HEK293T (cell line): ENCODE measurements at places on chromosomes 2 and 18.

DNA sequence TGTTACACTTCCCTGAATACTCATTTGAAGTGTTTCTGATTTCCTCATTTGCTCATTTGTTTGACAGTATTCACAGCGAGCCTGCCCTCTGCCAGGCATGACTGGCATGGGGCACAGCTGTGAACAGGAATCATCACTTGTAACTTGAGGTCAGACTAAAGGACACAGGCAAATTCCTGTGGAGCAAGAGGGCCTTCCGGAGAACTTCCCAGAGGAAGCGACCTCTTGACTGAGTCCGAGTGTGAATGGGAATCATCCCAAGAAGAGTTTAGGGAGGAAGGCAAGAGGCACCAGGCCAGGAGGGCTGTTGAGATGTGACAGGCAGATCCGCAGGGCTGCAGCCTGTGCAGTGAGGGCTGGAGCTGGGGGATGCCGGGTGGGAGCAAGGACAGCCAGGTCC is 45.4 kb downstream of the LIMS1 start:
- DNase-seq = no peak

- DNase-seq = no peak
These were observed 83.7 kb downstream of the SP3 start for GRCh38 chr2:173881461-173881860.

DNA sequence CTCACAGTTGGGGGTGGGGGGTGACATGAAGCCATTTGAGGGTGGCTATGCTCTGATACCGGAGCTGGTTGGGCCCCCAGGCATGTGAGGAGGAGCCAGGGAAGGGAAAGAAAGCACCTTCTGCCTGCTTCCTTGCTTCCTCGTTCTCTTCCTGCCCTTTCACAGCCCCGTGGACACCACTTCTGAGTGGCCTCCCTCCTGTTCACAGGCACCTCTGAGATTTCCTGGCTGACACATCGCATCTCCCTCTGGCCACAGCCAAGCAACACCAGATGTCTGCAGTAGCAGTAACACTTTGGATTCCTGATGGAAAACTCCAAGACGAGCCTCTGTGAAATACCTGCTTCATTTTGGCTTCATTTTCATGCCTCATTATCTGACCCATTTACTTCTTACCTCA is 64.7 kb upstream of the ST3GAL5 start:
- DNase-seq = no peak

DNA sequence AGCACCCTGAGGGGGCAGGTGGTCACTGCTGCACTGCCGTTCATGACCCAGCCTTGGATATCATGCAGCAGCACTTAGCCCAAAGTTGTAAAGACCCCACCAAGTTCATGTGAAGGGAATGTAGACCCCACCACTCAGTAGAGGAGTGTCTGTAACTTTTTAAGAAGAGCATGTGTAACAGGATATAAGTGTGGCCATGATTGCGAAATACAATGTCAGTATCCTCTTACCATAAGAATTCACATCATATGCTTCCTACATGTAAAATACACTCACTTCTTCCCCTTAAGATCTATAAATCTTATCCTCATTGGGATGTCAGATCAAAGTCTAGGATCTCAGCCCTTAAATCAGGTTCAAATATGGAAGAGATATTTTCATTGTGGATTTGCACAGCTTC is 276.9 kb downstream of the PTPRM start:
- no peak for DNase-seq

DNA sequence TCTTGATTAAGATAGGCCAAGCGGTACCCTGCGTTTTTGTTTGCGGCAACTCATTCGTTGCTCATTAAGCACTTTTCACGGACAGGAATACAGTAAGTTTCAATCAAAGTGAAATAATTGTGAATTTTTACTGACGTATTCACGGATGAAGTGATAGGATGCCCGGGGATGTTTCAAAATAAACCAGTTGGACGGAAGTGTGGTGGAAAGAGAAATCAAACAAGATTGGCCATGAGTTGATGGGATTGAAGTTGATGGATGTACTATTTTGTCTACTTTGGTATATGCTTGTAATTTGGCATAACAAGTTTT is 481 bp downstream of the TMEM177 start:
- DNase-seq = no peak

DNA sequence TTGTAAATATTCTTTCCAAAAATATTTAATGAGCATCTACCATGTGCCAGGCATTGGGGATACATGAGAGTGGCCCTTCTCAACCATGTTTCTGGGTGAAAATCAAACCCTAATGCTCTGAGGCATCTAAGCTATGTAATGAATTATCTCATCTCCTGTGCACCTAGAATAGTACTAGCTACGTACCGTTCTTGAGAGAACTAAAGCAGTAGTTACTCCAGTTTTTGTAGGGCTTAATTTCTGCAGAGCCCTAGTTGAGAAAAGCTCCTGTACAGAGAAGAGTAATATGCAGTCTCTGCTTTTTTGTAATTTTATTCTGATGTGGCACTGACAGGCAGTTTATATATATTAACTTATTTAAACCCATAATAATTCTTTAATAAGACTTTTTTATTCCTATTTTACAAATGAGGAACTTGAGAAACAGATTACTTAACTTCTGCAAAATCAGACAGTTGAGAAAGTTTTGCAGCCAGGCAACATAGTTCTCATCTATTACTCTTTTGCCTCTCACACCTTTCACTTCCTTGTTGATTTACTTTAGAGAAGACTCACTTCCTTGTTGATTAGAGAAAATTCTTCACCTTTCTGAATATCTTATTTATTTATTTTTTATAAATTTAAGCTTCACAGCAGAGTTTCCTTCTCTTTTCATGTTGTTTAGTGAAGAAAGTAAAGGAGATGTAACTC is 3.1 kb downstream of the SPOPL start:
- no peak for DNase-seq

GRCh38 chr2:161847910-161848309 is 223.7 kb downstream of the SLC4A10 start:
- DNase-seq = no peak

GRCh38 chr18:75478996-75479880 is 51.7 kb upstream of the SMIM21 start:
- peak; percentile 32 for DNase-seq

- DNase-seq = peak; percentile 87
These were observed 3.8 kb downstream of the EVX2 start for GRCh38 chr2:176079831-176080539.

DNA sequence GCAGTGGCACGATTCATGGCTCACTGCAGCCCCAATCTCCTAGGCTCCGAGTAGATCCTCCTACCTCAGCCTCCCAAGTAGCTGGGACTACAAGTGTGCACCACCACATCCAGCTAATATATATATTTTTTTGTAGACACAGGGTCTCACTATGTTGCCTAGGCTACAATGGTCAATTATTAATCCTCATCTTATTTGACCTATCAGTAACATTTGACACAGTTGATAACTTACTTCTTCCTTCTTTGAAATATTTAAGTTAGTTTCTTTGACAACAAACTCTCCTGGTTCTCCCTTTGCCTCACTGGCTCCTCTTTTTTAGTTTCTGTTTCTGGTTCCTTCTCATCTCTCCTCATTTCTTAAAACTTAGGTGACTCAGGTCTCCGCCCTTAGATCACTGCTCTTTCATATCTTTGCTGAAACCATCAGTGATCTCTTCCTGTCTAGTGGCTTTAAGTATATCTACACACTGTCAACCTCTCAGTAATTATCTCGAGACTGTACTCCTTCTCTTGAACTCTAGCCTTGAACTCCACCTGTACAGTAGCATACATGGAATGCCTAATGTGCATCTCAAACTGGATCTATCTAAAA is 11.5 kb downstream of the PGAP1 start:
- no peak for DNase-seq

GRCh38 chr2:233892793-233893192 is 24.4 kb upstream of the TRPM8 start:
- no peak for DNase-seq

GRCh38 chr2:213177679-213178078 is 26.3 kb upstream of the IKZF2 start:
- no peak for DNase-seq

- no peak for DNase-seq
These were observed 13.0 kb downstream of the SCYGR4 start for GRCh38 chr2:227630322-227630721.

DNA sequence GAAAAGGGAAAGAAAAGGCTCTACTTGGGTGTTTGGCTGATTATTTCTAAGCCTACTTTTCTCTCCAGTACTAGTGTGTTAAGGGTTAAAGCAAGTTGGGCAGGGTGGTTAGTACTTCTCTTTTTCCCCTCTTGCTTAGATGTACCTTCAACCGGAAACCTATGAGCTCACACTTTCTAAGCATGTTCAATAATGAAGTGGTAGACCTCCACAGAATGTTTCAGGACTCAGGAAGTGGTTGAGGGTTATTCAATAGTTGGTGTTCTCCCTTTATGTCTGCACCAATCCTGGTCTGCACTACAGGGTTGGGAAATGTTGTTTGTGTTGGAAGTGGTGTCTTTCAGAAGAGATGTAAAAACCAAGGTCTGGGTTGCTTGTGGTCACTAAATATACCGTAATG is 137.1 kb downstream of the ZEB2 start:
- no peak for DNase-seq

DNA sequence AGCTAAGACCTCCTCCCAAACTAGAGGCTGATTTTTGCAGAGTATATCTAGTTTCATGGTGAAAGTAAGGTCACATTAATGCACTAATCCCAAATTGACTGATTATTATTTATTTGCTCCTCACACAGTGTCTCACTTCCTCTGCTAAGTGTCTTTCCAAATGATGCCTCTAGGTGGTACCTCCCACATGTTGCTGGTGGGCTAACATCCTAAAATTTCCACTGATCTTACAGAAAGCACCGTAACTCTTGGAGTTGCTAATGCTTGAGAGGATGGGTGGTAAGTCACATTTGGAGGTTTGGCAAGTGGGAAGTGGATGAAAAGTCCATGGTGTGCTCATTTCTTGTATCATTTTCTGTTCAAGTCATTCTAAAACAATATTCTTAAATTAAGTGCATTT is 428.7 kb upstream of the GYPC start:
- DNase-seq = no peak

GRCh38 chr18:70296289-70296688 is 7.4 kb downstream of the SOCS6 start:
- DNase-seq = no peak

DNA sequence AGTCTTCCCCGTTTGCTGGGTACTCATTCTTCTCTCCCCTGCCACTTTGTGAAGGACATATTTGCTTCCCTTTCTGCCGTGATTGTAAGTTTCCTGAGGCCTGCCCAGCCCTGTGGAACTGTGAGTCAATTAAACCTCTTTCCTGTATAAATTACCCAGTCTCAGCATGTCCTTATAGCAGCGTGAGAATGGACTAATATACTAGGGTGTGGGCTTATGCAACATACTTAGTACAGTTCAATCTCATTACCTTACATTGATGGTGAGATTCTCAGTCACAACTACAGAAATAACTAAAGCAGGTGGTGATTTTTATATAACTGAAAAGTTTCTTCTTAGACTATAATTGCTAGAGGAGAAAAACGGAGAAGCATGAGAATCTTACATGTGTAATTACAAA is 237.9 kb upstream of the MMADHC start:
- no peak for DNase-seq

DNA sequence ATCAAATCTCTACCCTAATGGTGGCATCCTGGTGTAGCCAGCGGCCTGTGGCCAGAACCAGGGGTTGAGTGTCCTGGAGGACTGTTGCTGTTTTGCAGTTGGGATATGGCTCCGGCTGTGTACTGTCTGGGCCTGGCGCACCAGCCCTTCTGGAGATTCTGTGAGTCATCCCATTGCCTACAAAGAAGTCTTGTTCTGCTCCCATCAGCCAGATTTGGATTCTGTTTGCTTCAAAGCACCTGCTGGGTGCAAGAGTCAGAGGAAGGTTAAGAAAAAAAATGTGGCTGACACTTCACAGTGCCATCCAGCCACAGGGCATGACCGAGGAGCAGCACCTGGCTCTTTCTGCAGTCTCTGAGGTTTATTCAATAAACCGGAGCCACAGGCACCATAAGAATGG is 41.0 kb upstream of the ASAP2 start:
- no peak for DNase-seq

DNA sequence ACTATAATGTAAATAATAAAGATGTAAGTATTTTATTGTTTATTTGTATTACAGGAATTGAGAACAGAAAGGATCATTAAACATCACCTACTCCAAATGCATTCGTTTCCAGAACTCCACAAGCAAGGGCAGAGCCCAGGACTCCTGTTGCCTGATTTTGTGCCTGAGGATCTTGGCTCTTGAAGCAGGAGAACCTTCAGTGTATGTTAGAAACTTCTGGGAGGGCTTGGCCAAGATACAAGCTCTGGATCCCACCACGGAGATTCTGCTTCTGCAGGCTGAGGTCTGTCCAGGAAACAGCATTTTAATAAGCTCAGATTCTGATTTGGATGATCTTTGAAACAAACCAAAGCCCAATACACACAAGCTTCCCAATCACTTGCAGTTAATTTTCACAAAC is 142.4 kb upstream of the SOX11 start:
- no peak for DNase-seq

- DNase-seq = no peak
These were observed 144.6 kb downstream of the CABLES1 start for GRCh38 chr18:23279931-23280330.

- DNase-seq = no peak
These were observed 32.9 kb upstream of the EHBP1 start for GRCh38 chr2:62672601-62673000.

DNA sequence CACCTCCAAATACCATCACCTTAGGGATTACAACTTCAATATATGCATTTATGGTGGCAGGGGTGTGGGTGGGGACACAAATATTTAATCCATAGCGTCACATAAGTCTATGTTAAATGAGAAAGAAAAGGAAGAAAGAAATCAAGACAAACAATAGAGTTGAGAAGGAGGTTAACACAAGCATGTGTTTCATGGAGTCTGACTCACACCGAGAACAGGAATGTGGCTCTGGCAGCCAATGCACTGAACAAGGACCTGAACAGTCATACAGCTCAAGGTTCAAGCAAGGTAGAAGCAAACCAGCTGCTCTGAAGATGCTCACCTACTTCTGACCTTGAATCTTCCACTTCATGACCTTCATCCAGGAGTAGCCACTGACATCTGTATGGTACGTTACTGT is 36.2 kb upstream of the LPIN1 start:
- no peak for DNase-seq

DNA sequence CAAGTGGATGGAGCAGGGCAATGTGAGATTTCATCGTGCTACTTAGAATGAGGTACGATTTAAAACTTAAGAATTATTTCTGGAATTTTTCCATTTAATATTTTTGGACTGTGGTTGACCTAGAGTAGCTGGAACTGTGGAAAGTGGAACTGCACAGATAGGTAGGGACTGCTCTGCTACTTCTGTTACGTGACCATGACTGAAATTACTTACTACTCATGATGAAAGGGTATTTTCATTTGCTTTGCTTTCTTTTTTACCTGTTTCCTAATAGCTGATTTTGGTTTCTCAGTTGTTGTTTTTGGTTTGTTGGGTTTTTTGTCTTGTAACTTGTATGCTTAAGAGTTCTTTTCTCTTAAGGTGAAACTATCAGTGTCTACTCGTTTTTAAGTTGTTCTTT is 11.4 kb downstream of the UBE2E3 start:
- no peak for DNase-seq

DNA sequence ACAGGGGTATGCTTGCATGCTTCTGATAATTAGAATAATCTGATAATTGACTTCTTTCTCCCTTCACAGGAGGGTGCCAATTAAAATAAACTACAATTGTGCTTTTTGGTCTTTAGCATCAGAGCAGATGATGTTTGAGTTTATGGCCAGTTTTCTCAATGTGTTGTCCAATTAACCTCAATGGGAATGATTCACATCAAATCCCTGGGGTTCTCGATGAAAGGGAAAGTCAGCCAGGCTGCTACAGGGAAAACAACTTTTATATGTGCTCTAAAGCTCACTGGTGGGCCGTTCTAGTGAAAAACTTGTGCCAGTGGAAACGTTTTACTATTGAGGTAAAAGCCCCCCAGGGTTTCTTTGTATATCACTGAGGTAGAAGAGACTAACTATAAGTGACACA is 887.3 kb upstream of the CRIM1 start:
- DNase-seq = no peak
